ENCODE measurements at places on chromosomes 16 and 17.

DNA sequence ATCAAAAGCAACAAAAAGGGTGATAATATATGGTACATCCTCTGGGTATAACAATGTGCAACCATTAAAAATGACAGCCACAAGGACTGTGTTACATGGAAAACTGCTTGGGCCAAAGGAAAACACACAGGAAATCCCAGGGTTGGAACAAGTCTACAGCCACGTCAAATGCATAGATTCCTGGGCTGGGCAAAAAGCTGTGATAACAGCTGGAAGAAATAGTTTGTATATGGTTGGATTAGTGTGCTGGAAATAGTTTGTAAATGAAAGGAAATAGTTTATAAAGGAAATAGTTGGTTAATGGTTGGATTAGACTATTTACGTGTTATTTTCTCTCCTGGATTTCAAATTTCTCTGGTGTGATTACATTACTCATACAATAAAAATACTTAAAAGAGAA lies 2.6 kb downstream of the HSD17B2 start:
- DNase-seq = no peak

DNA sequence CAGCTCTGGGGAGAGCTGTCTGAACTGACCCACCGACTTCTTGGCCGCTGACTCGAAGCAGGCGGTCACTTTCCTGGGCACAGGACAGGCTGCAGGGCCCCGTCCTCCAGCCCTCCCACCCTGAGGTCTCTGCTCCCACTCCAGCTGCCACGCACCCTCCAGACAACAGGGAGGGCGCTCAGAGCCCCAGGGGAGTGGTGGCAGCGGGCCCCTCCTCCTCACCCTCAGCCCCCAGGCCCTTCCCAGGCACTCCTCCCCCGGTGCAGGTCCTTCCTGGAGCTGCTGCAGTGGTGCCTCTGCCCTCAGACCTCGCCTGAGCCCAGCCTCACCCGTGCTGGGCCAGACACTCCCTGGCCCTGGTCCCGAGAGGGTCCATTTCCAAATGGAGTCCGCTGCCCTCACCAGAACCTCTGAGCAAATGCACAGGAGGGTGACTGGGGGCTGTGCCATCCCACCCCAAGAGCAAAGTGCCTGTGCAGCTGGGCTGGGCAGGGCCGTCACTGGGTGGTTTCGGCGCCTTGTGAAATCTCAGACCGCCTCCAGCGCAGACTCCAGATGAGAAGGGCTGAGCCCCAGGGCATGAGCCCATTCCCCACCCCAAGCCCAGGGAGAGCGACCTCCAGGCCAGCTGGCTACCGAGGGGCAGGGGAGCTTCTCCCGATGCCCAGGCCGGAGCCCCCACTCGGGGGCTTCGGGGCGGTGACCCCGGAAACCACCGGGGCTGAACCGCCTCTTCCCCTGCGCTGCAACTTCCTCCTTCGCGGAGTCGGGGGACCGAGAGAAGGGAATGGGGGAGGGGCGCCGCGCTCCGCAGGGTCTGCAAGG lies 717 bp downstream of the CYBA start:
- no peak for DNase-seq

DNA sequence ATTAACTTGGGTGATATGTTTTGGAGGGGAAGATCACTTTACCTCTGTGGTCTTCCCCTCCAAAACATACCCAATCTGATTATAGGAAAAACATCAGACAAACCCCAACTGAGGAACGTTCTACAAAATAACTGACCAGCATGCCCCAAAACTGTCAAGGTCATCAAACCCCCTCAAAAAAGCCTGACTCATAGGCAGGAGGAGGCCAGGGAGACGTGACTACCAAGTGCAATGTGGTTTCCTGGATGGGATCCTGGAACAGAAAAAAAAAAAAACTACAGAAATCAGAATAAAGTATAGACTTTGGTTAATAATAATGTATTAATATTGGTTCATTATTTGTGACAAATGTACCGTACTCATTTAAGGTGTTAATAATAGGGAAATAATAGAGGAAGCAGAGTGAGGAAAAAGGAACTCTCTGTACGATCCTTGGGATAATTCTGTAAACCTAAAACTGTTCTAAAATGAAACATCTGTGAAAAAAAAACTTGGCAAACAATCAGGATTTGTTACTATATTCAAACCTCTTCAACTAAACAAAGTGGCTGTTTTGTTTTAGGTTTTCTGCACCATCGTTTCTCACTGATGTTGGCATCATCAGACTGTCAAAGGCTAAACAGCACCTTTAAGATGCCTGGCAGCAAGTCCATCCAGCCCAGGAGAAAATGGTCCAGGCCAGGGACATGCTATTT lies 266.7 kb upstream of the SDK2 start:
- DNase-seq = no peak

DNA sequence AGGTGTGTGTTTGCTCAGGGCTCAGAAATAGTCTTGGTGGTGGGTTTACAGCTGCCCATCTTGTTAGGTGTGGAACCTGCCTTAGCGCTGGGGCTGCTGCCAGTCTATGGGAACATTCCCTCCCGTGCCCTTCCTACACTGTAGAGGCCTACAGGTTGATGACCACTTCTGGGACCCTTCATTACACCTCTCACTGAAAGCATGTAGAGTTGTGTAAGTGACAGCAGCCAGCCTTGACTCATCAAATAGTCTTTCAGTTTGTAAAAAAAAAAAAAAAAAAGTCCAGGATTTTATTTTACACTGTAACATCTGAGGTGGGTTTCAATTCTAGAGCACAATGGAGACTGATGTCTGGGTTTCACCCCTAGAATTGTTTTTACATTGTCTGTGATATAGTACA lies 193.9 kb downstream of the SPECC1 start:
- no peak for DNase-seq

DNA sequence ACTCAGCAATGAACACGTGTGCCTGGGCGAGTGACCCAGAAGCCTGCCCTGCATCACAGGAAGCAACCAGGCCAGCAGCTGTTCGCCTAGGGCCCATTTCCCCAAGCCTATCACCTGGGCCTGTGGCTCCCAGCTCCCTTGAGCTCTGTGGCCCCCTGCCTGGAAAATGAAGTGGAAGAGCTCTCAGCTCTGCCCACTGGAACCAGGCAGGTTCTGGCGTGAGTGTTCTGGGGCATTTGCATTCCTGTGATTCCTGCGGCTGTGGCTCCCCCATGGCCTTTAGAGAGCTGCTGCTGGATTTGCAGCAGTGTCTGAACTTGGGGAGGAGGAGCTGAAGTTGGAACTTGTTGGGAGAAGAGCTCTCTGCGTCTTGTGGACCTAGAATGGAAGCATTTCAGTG lies 22.8 kb downstream of the PGS1 start:
- DNase-seq = no peak

DNA sequence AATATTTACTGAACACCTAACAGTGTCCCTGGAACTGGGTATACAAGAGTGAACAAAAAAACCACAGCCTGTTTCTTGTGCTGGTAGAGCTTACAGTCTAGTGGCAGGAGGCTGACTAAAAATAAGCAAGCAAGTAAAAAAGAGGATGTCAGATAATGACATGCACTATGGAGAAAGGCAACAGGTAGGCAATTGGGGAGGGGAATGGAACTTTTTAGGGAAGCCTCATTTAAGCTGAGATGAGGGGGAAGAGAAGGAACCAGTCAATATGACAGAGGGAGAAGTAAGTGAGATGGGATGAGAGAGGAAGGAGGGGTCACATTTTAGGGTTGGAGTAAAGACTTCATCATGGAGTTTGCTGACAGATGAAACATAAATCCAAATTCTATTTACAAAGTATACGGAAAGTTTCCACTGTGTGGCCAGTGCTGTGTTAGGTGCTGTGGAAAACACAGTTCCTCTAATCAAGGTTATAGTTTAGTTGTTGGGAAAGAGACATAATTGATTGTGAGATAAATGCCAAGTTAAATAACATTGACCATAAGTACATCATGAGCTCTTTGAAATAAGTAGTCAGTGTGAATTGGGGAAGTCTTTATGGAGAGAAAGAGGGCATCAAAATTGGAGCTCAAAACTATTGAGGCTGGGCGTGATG lies 251.4 kb downstream of the FTO start:
- no peak for DNase-seq

DNA sequence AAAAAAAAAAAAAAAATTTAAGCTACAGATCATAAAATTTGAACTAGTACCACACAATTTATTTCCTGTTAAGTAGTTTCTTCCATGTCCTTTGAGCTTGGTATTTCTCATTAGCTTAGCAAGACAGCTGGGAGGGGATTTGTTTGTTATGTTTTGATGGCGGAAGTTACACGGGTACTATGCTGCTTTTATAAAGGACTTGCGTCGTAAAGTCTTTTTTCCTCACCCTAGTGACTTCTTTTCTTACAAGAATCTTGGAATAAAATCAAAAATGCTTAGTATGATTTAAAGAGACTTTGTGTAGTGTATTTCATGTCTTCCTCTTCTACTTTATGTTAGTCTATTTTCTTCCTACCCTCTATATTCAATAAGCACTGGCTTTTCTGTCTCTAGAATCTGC lies 89.1 kb downstream of the NLK start:
- no peak for DNase-seq

- no peak for DNase-seq
Measured at GRCh38 chr17:82544431-82545070, 25.0 kb downstream of the FOXK2 start.

- DNase-seq = no peak
Measured at GRCh38 chr16:57773019-57773418, 29.3 kb downstream of the KIFC3 start.

- DNase-seq = no peak
Measured at GRCh38 chr16:30406795-30407101, 658 bp upstream of the ZNF771 start.

- no peak for DNase-seq
Measured at GRCh38 chr16:75226550-75227360, 8.0 kb downstream of the CTRB1 start.

- DNase-seq = no peak
Measured at GRCh38 chr17:41231731-41232130, 518 bp upstream of the KRTAP9-3 start.

GRCh38 chr16:881219-882097 lies 80.9 kb upstream of the GNG13 start:
- no peak for DNase-seq

DNA sequence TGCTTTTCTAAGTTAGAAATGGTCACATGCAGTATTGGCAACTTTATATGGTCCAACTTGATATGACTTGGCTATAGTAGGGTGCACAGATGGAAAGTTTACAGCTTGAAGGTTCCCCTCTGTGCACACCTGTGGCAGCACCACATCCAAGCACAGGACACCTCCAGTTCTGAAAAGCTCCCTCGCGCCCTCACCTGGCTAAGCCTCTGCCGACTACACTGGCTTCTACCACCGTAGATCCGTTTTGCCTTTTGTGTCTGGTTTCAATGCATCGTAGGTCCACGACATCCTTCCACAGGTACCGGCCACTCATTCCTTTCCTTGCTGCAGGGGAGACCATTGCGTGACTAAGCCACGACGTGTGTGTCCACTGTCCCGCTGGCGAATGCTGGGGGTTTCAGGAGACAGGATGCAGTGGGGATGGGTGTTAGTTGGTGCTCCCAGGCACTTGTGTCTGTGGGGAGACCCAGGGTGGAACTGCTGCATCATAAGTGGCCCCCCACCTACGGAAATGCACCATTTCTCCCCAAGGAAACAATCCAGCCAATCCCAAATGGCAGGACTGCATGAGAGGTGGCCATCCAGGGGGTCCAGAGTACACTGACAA lies 4.9 kb upstream of the RASD1 start:
- DNase-seq = no peak

DNA sequence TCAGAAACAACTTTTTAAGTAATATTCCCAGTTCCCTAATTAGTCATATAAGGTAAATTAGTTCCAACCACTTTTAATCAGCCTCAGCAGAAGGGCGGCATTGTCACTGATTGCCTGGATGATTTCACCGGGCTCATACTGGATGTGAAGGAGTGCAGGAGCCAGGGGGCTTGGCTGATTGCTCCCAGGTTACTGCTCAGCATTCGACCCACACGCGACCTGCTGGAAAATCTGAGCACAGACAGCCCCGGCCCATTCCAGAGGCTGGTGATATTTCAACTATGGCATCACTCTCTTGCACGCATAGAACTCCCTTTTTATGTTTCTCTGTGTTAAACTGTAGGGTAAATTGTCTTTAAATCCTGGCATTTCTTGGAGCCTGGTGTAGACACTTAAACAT lies 34.2 kb downstream of the CPPED1 start:
- no peak for DNase-seq

DNA sequence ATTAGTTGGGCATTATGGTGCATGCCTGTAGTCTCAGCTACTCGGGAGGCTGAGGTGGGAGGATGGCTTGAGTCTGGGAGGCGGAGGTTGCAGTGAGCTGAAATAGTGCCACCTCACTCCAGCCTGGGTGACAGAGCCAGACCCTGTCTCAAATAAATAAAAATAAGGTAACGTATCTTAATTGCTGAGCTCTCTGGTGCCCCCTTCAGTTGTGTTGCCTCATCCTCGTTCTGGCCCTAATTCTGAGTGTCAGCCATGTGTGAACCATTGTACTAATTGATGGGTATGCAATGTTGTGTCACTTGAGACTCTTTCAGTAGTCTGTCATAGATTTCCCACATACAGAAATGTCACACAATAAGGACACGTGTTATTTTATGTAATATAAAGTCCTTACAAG lies 363.1 kb upstream of the RBFOX1 start:
- DNase-seq = no peak

- no peak for DNase-seq
Measured at GRCh38 chr17:57305908-57306504, 49.7 kb downstream of the MSI2 start.

DNA sequence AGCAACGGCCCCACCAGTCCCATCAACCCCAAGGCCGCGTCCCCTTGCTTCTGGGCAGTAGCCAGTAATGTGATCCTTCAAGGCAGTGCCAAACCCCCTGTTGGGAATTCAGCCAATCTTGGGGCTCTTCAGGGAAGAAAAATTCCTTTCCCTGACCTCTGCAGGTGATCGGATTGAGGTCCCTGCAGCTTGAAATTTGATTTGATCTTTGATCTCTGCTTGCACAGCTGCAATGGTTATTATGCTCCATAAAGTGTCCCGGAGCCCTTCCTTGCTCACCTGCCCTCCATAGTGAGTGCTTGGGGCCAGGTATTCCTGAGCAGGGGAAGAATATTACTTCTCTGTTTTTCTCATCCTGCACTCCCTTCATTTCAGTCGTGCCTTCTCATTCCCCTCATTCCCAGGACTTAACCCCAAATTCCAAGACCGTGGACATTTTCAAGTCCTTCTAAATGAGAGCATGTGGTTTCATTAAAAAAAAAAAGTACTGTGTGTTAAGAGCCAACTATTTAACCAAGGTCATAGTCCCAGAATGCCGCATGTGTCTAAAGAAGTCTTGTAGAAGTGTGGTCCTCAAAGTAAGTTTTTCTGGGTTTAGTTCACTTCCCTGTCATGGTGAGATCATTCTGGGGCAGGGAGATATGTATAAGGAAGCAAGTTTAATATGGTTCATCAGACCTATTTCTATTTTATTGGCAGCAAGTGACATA lies 56.3 kb downstream of the SOX9 start:
- DNase-seq = no peak

DNA sequence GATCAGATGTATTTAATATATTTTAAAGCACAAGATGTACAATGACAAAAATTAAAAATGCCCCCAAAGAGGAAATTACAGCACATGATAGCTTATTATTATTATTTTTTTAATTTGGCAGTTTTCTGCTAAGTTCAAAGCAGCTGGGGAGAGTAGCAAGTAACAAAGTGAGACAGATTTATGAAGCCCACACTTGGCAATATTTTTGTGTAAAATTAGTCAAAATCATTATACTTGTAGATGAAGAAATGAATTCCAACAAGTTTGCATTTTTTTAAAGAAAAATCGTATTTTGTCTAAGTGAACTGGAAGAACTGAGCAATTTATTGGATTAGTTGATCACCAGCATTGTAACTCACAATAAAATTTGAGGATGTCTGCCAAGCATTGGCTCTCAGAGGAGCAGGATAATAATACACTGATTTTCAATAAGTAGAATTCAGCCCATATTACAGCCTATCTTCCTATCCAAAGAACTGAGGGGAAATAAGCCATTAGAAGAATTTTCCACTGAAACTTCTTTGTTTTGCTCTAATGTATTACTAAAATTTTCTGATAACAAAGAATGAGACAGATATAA lies 215.6 kb downstream of the MAP2K6 start:
- DNase-seq = no peak

Data from stimulated activated CD4-positive, alpha-beta T cell treated with anti-CD3 and anti-CD28 coated beads, Interleukin-15, amount 100 ng/mL, for 48 hours (primary cell).